Effector memory CD4-positive, alpha-beta T cell (primary cell): ENCODE measurements at places on chromosomes 4 and X.

GRCh38 chr4:88629826-88630225, 37.5 kb downstream of the HERC3 start:
- no peak for DNase-seq

DNA sequence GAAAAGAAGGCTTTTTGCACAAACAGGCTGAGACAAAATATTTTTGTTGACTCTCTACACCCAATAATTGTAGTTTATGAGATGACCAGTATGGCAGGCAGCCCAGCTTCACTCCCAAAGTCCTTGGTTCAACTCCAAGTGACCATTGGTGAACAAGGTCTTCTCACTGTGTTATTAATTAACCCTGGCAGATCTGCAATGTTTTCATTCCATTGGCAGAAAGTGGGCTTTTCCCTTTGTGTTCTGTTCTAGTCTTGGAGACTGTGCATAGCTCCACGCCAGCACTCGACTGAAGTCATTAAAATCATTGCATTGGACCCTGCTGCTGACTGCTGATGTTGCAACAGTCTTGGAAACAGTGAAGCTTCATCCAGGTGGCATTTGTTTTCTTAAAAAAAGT, 277.3 kb upstream of the HAND2 start:
- DNase-seq, result no peak

- no peak for DNase-seq
These were observed 494.9 kb downstream of the GALNTL6 start for GRCh38 chr4:172308078-172308477.

GRCh38 chrX:154541896-154542722, 4.5 kb downstream of the G6PD start:
- no peak for DNase-seq

DNA sequence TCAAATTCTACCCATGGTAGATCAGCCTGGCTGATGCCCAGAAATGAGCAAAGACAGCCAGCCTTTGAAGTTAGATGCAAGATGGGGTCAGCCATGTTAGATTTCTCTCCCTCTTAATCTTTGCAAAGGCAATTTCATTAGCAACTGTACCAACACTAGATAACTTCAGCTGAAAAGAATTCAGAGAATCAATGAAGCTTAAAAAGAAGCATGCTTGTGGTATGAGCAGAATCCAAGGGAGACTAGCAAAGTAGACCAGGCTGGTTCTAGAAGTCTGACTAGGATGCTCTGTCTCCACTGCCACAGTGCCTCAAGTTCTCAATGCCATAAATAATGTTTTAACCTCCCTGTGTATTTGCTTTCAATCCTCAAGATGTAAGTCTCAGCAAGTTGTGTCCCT, 247.3 kb downstream of the SLC7A11 start:
- no peak for DNase-seq

DNA sequence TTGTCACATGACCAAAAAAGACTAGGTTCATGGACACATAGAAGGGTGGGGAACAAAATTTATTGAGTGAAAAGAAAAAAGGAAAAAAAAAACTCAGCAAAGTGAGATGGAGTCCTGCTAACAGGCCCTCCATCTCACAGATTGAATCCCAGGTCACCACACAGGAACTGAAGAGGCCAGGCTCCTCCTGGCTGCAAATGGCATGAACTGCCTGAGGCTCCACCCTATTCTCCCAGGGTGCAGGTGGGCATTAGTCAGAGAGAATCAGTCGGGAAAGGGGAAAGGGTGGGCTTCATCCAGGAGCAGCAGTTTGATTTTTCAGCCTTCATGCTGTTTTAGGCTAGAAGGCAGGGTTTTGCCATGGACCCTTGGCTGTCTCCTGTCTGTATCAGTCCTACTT, 128.5 kb upstream of the GRID2 start:
- DNase-seq, result no peak

DNA sequence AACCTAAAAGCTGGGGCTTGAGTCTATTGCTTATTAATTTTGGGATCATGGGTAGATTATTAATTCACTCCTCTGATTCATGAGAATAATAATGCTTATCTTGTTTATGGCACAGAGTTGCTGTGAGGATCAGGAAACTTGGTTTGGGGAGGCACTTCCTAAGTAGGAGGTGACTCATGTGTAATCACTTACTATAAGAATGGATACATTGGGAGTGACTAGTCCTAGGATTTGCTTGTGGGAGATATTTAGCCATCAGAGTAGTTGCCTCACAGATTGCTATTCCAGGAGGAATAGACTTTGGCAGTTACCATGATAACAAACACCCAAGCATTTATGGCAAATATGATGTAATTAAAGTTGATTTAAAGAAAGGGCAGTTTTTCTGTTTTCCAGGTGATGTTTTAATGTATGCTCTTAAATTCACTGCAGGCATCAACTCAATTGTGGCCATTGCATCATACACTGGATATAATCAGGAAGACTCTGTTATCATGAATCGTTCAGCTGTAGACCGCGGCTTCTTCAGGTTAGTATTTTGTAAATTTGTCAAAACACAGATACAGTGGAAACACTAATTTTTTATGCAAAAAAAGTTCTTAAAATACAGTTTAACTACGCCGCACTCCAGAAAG, 41.9 kb downstream of the POLR2B start:
- no peak for DNase-seq

DNA sequence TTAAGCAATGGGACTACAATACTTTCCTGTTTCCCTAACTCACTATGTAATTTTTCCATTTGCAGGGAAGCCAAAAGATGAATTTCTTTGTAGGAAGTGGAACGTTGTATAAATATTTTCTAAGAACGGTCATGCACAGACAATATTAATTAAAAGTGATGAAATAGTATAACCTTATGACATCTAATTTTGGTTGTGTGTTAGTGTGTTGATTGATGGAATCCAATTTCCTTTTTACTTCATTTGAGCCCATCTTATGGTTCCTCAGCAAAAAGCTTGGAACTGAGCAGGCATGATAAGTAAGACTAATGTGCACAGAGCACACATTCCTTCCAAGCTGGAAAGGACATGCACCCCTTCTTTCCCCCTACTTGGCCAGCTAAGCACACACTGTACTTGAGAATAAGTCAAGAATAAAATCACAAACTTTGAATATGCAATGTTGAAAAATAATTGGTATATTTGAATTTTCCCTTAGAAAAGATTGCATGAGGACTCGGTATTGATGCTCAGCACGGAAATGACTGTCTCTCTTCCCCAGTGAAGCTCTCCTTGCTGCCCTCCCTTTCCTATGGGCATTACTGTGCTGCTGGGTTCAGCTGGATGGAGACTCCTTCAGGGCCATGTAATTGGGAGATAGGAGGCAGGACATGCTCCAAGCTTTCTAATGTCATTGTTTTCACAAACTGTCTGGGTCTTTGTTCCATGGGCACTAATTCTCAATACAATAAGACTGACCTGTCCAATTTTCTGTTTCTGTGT, 19.2 kb upstream of the PDLIM3 start:
- no peak for DNase-seq
